ENCODE measurements at places on chromosomes 16 and 17. TPM values are rescaled to one million over a fixed set of nuclear protein-coding genes. Genes with fewer than 3 reads are reported as not detected.

TBX2 gene
- total RNA-seq = not detected

SECTM1 gene
- 11.2 TPM for total RNA-seq

MON1B gene
- total RNA-seq = 91.1 TPM

DNAAF1 gene
- total RNA-seq = 2.9 TPM

SLC5A11 gene
- not detected for total RNA-seq

NOG gene
- 0.77 TPM for total RNA-seq

CACNG4 gene
- total RNA-seq = not detected

CES5A gene
- not detected for total RNA-seq

TEX19 gene
- not detected for total RNA-seq

All from natural killer cell (primary cell).